ENCODE measurements at places on chromosomes 1 and 21. TPM values are rescaled to one million over a fixed set of nuclear protein-coding genes. Genes with fewer than 3 reads are reported as not detected.

Gene NOS1AP
- 0.16 TPM for total RNA-seq

Gene LIN9
- 5.9 TPM for total RNA-seq

Gene KCNT2
- 0.13 TPM for total RNA-seq

Gene TMEM69
- 12.3 TPM for total RNA-seq

Gene PEAR1
- total RNA-seq, result 11.0 TPM

Gene PPP1R15B
- total RNA-seq, result 27.8 TPM

Gene NPR1
- total RNA-seq, result 30.6 TPM

Gene MYCL
- 0.16 TPM for total RNA-seq

Gene MANEAL
- total RNA-seq, result 1.6 TPM

Gene PLA2G2C
- not detected for total RNA-seq

Gene STPG1
- total RNA-seq, result 2.6 TPM

Gene CCDC190
- 0.38 TPM for total RNA-seq

Gene TMCO2
- total RNA-seq, result 0.16 TPM

Gene REG4
- total RNA-seq, result not detected

Gene SELL
- 0.32 TPM for total RNA-seq

Measured in bladder microvascular endothelial cell (primary cell).